ENCODE measurements at places on chromosomes 1 and 21. TPM values are rescaled to one million over a fixed set of nuclear protein-coding genes. Genes with fewer than 3 reads are reported as not detected.

The PLA2G5 gene
- not detected for total RNA-seq

DNA sequence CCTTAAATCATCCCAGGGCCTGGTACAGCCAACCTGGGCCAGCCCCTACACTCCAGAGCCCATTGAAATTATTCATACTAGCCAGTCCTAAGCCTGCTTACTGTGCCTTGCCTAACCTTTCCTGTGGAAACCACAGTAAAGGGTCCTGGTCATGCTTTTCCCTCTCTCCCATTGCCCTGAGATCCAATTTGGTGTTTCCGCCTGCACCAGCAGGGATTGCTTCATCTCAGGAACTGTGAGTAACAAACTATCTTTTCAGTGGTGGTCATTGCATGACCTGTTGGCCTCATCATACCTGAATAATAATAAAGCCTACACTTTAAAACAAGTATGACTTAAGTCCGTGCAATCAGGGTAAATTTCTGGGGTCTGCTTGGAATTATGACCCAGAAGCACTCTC lies 18.7 kb upstream of the GALNT2 start:
- H3K27me3 ChIP-seq = peaks cover 10% of the 10 kb centered on the region
- DNase-seq = no peak
- no peak overlapping the region for H3K4me3 ChIP-seq
- H3K36me3 ChIP-seq = no peaks in the 10 kb centered on the region

The MMP23B gene
- total RNA-seq = 0.63 TPM

DNA sequence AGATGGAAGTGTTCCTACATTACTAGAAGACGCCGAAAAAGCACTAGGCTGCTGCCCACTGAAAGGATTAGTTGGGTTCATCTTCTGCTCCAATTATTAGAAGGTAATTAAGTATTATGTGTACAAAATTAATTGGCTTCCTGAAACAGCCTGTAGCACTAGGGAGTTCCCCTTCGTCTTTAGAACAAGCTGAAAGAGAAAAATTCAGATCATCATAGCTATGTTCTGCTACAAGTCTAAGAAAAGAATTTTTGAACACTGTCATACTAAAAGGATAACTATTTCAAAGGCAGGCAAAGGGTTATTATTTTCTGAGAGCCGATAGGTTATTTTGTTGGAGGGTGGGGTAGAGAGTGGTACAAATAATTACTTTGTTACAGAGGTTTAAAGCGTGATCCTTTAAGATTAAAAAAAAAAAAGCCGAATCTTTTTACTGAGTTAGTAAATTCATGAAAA lies at the start of gene MCM3AP:
TSS of gene MCM3AP (minus strand) at position 406 of the 456 bp plus-strand sequence. CDS start at position 81, 325 bp downstream.
- peaks cover 54% of the 10 kb centered on the region for H3K36me3 ChIP-seq
- H3K4me1 ChIP-seq = peaks cover 58% of the 10 kb centered on the region
- no peak for DNase-seq
- H3K4me3 ChIP-seq = peak within 1 kb of the TSS; percentile 97
- H3K27ac ChIP-seq = peak within 1 kb of the TSS; percentile 96

GRCh38 chr1:163401211-163401610 lies 79.5 kb downstream of the NUF2 start:
- no peaks in the 10 kb centered on the region for H3K36me3 ChIP-seq
- no peaks in the 10 kb centered on the region for H3K4me1 ChIP-seq
- DNase-seq = no peak
- peaks cover 2% of the 10 kb centered on the region for H3K27me3 ChIP-seq
- no peak overlapping the region for H3K4me3 ChIP-seq

DNA sequence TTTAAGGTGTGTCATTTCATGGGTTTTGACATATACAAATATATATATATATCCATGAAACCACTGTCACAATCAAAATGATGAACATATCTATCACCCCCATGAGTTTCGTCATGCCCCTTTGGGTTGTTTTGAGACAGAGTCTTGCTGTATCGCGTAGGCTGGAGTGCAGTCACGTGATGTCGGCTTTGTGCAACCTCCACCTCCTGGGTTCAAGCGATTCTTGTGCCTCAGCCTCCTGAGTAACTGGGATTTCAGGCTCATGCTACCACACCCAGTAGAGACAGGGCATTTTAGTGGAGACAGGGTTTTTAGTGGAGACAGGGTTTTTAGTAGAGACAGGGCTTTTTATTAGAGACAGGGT lies 8.0 kb downstream of the HJV start:
- peaks cover 26% of the 10 kb centered on the region for H3K27me3 ChIP-seq
- no peak for DNase-seq
- no peak overlapping the region for H3K4me3 ChIP-seq

The PPM1J gene
- not detected for total RNA-seq

The S100A7A gene
- total RNA-seq = not detected

DNA sequence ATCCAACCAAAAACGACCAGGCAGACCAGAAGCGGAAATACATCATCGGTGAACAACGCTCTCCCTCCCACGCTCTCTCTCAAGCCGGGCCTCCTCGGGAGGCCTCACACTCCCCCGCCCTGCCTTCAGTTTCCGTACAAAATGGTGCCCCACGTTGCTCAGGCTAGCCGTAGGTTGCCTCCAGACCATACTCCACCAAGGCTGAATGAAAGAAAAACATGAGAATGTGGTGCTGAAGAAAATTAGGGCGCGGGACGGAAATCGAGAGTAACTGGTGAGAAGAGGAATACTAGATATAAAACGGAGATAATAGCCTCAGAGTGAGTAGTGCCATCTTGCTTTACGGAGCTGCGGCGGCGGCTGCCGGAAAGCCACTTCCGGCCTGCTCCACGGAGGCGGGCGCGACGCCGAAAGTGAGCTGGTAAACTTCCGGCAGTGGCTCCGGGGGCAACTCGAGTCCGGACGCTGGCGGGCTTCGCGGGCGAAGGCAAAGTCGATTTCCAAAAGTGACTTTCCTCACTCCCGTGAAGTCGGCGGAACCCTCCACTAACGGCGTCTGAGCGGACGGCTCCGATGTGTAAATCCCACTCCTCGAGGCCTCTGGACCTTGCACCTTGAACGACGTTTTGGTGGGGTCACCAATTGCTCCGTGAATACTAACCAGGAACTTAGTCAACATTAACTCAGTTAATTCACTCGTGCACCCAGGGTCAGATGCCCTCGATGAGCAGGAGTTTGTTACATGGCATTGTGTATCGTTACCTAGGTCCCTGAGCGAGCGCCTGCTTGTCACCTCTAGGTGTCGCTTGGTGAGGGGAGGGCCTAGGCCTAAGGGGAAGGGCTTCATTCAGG lies at the start of gene SH3BP5L:
TSS of gene SH3BP5L (minus strand) at position 7 of the 852 bp plus-strand sequence. CDS start 980 bp downstream, outside the sequence.
- peaks cover 34% of the 10 kb centered on the region for H3K36me3 ChIP-seq
- peaks cover 56% of the 10 kb centered on the region for H3K4me1 ChIP-seq
- peak within 1 kb of the TSS; percentile 98 for H3K27ac ChIP-seq
- peak; percentile 91 for DNase-seq
- peaks cover 2% of the 10 kb centered on the region for H3K27me3 ChIP-seq

The PYHIN1 gene
- total RNA-seq = 59.8 TPM

GRCh38 chr1:18938008-18938706 lies 18.3 kb downstream of the IFFO2 start:
- H3K4me1 ChIP-seq = peaks cover 8% of the 10 kb centered on the region
- H3K27me3 ChIP-seq = no peaks in the 10 kb centered on the region
- DNase-seq = no peak
- no peaks in the 10 kb centered on the region for H3K36me3 ChIP-seq

All from activated CD4-positive, alpha-beta memory T cell treated with anti-CD3 and anti-CD28 coated beads, Interleukin-2, amount 10 ng/mL, durations not matched to agents 7 days and 5 days (primary cell).